ENCODE measurements at places on chromosomes 12 and 14.

DNA sequence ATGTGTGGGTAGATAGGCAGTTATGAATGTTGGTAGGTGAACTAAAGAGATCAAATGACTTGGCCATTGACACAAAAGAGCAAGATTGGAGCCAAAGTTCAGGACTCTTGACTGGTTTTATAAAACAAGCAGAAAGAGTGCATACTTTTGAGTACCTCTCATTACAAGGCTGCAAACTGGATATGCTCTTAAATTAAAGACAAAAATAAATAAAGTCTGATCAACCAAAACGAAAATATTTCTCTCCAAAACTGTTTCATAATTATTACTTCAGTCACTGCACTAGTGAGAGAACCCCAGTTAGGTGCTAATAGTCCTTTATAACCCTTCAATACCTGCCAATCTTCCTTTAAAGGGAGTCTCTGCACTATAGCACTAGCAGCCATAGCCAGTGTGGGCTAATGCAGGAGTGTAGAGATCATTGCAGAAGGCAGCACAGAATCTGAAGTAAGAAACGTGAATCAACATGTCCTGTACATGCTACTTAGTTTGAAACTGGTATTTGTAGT lies 147.1 kb downstream of the FOXA1 start:
- no peak for DNase-seq

GRCh38 chr12:51270067-51270950 lies at the start of gene SMAGP:
Gene SMAGP, minus strand, starts transcription at chr12:51270415. Its CDS starts 1,137 bp downstream, at chr12:51269278.
- no peak for DNase-seq

GRCh38 chr14:100374876-100375265 lies 51.7 kb downstream of the SLC25A47 start:
- DNase-seq: no peak

DNA sequence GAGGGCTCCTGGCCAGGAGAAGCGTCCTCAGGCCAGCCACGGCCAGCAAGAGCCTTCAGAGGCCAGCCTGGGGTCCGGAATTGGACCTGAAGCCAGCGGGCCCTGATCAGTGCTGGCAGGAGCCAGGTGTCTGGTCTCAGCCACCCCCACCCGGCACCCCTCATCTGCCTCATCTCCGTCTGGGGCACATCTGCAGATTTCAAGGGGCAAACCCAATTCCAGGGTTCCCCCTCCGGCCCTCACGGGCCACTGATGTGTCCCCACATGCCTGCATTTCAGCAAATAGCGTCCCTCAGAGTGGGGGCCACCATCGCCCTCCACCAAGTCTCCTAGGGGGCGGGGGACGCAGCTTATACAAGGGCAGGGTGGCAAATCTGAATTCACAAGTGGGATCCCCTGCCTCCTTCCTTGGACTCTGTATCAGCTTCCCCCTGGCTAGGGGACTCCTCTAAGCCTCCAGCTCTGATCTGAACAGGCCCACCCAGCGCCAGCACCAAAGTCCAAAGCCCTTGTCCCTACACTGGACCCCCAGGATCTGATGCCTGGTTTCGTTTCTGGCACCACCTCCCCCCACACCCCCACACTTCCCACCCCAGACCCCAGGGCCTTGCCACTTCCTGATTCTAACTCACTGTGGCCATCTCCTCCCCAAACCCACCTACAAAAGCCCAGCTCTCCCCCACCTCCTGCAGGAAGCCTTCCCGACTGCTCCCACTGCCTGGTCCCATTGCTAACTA lies 10.1 kb downstream of the TMEM179 start:
- DNase-seq: no peak

DNA sequence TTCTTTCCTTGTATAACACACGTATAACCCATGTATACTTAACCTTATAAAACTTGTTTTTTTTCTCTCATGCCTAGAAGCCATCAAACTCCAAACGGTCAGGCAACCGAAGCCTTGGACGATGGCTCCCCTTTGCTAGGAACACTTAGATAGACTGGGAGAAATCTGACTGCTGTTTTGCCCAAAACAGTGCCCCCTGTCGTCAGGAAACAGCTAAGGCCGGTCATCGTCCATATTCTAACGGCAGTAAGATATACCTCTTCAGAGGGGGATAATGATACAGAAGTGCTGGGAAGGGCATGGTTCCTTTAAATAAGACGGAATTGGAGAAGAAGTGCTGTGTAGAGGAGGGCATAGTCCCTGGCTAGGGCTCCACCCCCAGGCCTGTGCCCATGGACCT lies 130.5 kb downstream of the SLC41A2 start:
- DNase-seq: no peak

GRCh38 chr14:72075649-72076334 lies 143.6 kb downstream of the RGS6 start:
- no peak for DNase-seq

DNA sequence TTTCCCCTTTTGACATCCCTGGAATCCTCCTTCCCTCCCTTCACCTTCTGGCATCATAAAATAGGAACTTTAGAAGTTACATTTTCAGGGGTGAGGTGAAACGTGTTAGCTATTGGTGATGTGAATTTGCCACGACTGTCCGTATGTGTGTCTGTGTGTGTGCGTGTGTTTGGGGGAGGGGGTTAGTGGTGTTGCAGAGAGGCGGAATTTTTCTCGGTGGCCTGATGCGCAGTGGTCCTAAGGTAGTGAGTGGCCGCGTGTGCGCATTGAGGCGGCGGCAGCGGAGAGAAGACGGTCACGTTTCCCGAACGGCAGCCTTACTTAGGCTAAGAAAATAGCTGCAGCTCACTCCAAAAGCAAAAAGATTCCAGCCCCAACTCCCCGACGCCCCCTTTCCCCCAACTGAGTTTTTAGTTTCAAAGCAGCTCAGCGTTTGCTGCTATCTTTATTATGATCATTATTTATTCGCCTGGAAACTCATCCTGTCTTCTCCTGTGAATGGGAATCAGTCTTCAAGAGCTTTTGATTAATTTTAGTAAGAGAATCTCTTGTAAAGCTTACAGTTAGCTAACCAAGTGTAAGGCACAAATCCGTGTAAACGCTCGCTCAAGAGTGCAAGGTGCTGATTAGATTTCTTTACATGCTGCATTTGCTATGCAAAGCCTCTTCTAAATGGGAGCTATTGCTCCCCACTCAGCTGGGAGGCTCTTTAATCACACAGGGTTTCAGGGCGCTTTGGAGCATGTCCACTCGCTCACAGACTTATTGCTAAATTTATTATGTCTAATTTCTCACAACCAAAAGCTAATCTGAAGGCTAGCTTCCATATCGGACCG lies 4.7 kb downstream of the FLRT2 start:
- no peak for DNase-seq

DNA sequence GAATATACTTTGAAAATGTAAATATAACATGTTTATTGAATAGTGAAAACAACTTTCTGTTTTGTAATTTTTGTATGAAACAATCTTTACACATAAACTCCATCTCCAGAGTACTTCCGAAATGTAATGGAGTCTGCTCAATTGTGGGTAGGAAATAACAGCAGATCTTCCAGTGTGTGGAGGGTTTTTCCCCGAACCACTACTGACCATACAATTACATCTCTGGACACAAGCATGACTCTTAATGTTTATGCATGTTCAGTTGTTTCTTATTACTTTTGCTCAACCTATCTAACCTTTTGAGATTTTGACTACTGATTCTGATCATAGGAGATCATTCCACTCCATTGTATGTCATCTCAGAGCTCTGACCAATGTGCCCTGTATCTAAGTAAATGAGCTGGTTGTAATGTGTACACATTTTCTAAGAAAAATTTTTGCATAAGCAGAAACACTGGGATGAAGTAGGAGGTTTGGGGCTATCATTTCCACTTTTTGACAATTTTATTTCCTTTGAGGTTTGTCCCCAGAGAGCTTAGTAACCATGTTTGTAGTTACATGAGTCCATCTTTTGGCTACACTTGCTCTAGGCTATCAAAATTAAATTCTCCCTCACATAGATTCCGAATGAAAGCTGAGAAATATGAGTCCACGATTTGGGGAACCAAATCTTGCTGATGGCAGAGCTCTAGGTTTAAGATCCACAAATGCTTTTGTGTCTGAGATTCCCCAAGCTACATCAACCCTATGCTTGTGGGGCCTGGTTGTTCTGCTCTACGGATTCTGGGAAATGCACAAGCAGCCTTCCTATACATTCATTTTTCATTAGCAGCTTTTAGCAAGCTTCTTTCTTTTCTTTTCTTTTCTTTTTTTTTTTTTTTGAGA lies 21.4 kb upstream of the CLEC4D start:
- no peak for DNase-seq

DNA sequence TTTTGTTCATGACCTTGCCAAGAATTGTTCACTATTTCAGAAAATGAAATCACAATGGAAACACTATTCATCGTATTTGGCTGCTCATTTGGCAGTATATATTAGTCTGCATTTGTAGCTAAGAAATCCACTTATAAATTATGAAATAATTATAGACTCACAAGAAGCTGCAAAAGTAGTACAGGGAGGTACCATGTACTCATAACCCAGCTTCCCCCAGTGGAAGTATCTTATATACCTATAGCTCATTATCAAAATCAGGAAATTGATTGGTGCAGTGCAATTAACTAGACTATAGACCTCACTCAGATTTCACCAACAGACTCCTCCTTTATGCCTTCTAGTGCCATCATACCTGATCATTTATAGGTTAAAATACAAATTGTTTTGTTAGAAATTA lies 178.8 kb upstream of the VASH1 start:
- DNase-seq: no peak

DNA sequence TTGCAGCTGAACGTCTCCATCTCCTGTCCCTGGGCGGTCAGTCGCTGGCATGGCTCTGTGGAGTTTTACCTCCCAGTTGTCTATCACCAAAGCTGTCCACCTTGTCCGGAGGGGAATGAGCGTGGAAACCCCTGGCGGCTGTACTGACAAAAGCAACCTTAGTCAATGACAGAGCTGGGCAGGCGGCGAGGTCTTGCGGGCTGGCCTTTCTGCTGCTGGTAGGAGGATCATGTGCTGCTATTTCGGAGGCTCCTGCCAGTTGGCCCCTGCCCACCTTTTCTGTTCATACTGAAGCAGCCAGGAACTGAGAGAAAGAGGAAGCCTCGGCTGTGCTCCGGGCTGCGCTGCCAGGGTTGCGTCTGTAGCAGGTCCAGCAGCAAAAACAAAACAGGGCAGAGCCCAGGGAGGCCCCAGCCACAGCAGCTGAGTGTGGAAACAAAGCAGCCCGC lies 57.7 kb downstream of the HMGA2 start:
- DNase-seq: no peak

DNA sequence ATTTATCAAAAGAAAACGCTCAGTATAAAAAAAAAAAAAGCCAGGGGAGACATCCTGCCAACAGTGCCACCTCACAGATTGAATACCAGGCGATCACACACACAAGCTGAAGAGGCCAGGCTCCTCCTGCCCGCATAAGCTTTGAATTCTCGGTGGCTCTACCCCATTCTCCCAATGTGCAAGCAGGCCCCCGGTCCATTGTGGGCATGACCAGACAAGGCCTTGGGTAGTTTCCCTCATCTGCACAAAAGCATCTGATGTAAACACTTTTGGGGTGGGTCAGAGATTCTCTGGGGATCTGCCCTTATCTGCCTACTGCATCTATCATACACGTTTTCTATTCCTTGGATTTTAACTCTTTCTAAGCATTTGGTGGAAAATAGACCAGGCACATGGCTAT lies 16.2 kb downstream of the KLRF2 start:
- no peak for DNase-seq

GRCh38 chr12:124213666-124214347 lies 81.1 kb upstream of the RFLNA start:
- DNase-seq: no peak

DNA sequence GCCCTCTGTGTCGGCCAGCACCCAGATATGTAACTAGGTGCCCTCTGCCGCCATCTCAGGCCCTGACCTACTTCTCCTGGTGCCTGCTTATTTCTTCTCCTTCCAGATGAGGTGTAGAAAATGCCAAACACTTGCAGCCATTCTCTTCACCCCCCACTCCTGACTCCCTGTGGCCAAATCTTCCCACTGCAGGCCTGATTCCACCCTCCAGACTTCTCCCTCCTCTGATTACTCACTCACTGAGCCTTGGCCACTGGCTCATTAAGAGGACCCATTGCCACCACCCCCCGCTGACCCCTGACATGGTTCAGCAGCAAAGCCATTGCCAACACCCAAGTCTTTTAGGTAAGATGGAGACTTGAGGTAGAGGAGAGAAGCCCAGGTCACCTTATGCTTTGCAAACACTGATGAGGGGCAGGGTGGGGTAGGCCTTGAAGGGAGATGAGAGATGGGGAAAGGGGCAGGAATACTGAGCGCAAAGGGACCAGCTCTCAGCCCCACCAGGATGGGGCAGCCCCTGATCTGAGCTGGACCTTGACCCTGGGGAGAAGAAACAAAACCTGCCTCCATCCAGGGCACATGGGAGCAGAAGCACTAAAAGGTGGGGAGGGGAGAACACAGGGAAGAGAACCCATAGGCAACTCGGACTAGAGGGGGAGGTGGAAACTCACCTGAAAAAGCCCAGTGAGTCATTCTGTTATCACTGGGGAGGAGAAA lies 25.1 kb upstream of the ANO2 start:
- no peak for DNase-seq

GRCh38 chr14:87109271-87109670 lies 883.7 kb downstream of the GALC start:
- no peak for DNase-seq

DNA sequence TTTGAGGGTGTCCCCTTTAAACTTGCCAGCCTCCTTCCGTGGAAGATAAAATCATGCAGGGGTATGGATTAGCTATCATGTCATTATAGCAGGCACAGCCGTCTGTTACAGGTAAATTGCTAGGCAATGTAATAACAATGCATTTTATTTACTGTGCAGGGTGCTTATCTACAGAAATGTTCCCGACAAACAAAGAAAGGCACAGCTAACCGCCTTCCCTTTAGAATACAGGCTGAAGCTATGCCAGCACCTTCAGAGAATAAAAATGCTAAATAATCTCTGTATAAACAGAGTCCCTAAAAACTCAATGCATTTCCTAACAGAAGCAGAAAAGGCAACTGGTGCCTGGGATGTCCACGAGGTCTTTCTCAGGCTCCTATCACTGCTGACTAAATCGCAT lies 239.2 kb downstream of the SPTSSA start:
- no peak for DNase-seq

GRCh38 chr12:97756741-97757140 lies 294.1 kb downstream of the RMST start:
- no peak for DNase-seq

- DNase-seq: peak; percentile 50
These were observed 478.2 kb downstream of the DIO2 start for GRCh38 chr14:79732911-79733655.

GRCh38 chr12:111298582-111299436 lies 70.1 kb downstream of the PHETA1 start:
- no peak for DNase-seq

GRCh38 chr12:47350062-47350408 lies 270.3 kb upstream of the AMIGO2 start:
- no peak for DNase-seq

- DNase-seq: no peak
These were observed 17.8 kb downstream of the CCDC85C start for GRCh38 chr14:99586054-99586760.

DNA sequence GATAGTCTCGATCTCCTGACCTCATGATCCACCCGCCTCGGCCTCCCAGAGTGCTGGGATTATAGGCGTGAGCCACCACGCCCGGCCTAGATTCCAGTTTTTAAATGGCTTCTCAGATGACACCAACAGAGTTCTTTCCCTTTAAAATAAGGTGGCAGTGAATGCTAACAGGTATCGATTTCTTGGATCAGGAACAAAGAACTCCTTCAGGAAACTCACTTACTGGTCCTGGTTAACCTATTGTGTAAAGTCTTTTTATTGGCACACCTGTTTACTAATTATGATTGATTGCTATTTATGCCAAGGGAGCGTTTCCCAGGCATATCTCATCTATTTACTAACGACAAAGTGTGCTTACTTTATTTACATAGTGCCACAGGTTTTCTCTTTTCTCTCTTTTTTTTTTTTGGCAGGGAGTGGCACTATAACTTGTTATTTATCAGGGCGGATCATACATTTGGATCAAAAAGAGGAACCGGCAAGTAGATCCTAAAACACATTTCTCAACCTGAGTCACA lies 89.7 kb downstream of the GLT1D1 start:
- no peak for DNase-seq

Measured in fibroblast of skin of left quadriceps (primary cell).